ENCODE measurements at places on chromosomes 7 and 10. TPM values are rescaled to one million over a fixed set of nuclear protein-coding genes. Genes with fewer than 3 reads are reported as not detected.

Gene TRIL
- polyA plus RNA-seq = 18.6 TPM

Gene ASB10
- polyA plus RNA-seq = not detected

Gene FAS
- 1.8 TPM for polyA plus RNA-seq

Gene PTPN20
- 0.17 TPM for polyA plus RNA-seq

Gene GNAT3
- not detected for polyA plus RNA-seq

Gene ZNF107
- polyA plus RNA-seq = 0.56 TPM

Gene CLIP2
- 101 TPM for polyA plus RNA-seq

Gene CYP26C1
- polyA plus RNA-seq = not detected

Gene GPR158
- polyA plus RNA-seq = 2.5 TPM

Gene SCIN
- 2.5 TPM for polyA plus RNA-seq

Gene OPN1SW
- not detected for polyA plus RNA-seq

Gene CH25H
- polyA plus RNA-seq = 1.3 TPM

Gene CRHR2
- polyA plus RNA-seq = 0.49 TPM

Gene ITPRIP
- 19.8 TPM for polyA plus RNA-seq

Gene FFAR4
- 0.78 TPM for polyA plus RNA-seq

Gene MOGAT3
- not detected for polyA plus RNA-seq

Gene SDK1
- 62.9 TPM for polyA plus RNA-seq

Gene SCART1
- not detected for polyA plus RNA-seq

Gene GJD4
- not detected for polyA plus RNA-seq

Gene UCMA
- not detected for polyA plus RNA-seq

Gene ORC5
- polyA plus RNA-seq = 7.9 TPM

Gene MYOF
- polyA plus RNA-seq = 8.0 TPM

Gene GFRA1
- 1.6 TPM for polyA plus RNA-seq

Gene TMEM270
- polyA plus RNA-seq = 4.4 TPM

Gene TMEM273
- polyA plus RNA-seq = 7.4 TPM

Gene FAM131B
- 69.6 TPM for polyA plus RNA-seq

Gene HKDC1
- 0.08 TPM for polyA plus RNA-seq

Gene DENND10
- 15.0 TPM for polyA plus RNA-seq

Gene VPS37D
- polyA plus RNA-seq = 20.4 TPM

Gene HOXA3
- polyA plus RNA-seq = 2.0 TPM

Gene GDF10
- polyA plus RNA-seq = 1.1 TPM

Gene ANKRD30A
- polyA plus RNA-seq = not detected

Gene NYAP1
- 20.8 TPM for polyA plus RNA-seq

Gene PRKCQ
- 5.1 TPM for polyA plus RNA-seq

Gene TCTN3
- 35.5 TPM for polyA plus RNA-seq

Data from brain (organoid and tissue), 16 donors.